ENCODE measurements at places on chromosomes 11 and 22.

GRCh38 chr22:43419371-43420080, 7.7 kb downstream of the MPPED1 start:
- DNase-seq: no peak
- no peak overlapping the region for H3K4me3 ChIP-seq
- H3K36me3 ChIP-seq: no peaks in the 10 kb centered on the region
- no peaks in the 10 kb centered on the region for H3K4me1 ChIP-seq
- H3K27ac ChIP-seq: no peak overlapping the region

GRCh38 chr22:34877506-34877905, 188.5 kb upstream of the ISX start:
- no peak overlapping the region for H3K4me3 ChIP-seq
- no peaks in the 10 kb centered on the region for H3K4me1 ChIP-seq
- DNase-seq: no peak
- no peak overlapping the region for H3K27ac ChIP-seq
- H3K27me3 ChIP-seq: no peaks in the 10 kb centered on the region

DNA sequence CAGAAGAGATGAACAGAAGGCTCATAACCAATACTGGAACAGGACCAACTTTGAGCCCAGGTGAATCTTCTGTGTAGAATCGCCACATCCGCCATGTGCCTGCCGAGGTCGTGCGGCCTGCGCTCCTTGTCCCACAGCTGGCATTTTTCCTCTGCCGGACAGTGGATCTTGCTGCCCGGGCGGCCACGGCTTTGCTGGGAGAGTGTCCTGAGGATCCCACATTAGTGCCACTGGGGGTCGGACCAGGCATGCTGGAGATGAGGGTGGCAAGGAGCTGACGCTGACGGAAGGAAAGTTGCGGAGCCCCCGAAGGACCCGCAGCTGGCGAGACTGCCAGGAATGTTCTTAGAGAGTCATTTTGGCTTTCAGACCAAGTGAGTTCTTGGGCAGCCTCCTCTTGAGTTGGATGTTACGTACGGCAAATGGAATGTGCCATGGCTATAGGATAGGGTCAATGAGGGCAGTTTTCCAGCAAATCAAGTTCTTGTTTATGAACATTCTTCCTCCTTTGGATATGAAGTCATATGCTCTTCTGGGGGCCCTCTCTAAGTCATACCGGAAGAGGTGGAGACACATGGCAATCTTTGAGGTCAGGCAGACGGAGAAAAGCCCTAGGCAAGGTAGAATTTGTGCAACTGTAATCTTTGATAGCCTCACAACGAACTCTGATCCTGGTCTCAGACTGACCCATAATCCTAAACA, 57.4 kb upstream of the NUP160 start:
- no peaks in the 10 kb centered on the region for H3K36me3 ChIP-seq
- H3K4me3 ChIP-seq: no peak overlapping the region
- no peak for DNase-seq
- no peaks in the 10 kb centered on the region for H3K27me3 ChIP-seq
- H3K27ac ChIP-seq: peak overlapping the region; percentile 55

DNA sequence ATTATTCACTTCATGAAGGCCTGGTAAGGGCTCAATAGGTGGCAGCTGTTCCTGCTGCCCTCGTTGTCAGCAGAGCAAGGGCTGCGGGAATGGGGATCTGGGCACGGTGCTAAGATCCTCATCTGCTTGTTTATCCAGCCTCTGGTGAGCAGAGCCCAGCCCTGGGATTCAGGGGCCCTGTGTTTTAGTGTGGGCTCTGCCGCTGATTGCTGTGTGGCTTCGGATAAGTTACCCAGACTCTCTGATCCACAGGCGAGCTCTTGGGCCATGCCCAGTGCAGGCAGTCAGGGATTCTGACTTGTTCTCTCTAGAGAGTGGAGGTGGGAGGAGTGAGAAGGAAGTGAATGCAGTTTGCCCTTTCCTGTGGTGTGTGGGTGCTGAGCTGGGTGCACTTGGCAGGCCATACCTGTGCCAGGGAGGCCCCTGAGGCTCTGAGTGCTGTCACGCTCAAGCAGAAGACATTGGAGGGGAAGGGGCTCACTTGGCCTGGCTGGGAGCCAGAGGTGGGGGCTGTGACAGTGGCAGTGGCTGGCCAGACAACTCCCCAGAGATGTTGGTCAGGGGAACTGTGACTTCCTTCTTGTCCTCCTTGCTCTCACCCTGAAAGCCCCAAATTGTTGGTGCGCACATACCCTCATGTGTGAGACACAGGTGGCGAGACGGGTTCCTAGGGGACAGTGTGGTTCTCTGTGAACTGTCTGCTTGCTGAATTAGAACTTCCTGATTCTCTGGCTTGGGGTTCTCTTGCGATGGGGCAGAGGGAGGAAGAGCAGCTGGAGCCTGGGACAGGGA, 43.7 kb downstream of the CD82 start:
- no peak for DNase-seq
- H3K4me1 ChIP-seq: peaks cover 24% of the 10 kb centered on the region
- no peak overlapping the region for H3K4me3 ChIP-seq
- H3K27me3 ChIP-seq: no peaks in the 10 kb centered on the region

GRCh38 chr11:45736424-45736823, 68.5 kb upstream of the SLC35C1 start:
- peak; percentile 31 for DNase-seq
- no peak overlapping the region for H3K27ac ChIP-seq
- H3K4me1 ChIP-seq: peaks cover 12% of the 10 kb centered on the region

- H3K36me3 ChIP-seq: peaks cover 17% of the 10 kb centered on the region
- H3K27ac ChIP-seq: peak overlapping the region; percentile 61
- no peak overlapping the region for H3K4me3 ChIP-seq
- DNase-seq: no peak
- H3K27me3 ChIP-seq: peaks cover 4% of the 10 kb centered on the region
- peaks cover 46% of the 10 kb centered on the region for H3K4me1 ChIP-seq
Measured at GRCh38 chr11:123525511-123525918, 95.4 kb downstream of the GRAMD1B start.

- DNase-seq: peak; percentile 30
- H3K27me3 ChIP-seq: no peaks in the 10 kb centered on the region
- H3K4me3 ChIP-seq: no peak overlapping the region
- H3K4me1 ChIP-seq: peaks cover 30% of the 10 kb centered on the region
- no peaks in the 10 kb centered on the region for H3K36me3 ChIP-seq
Measured at GRCh38 chr11:100810146-100810545, 123.1 kb downstream of the ARHGAP42 start.
